ENCODE measurements at places on chromosomes 3 and 15. TPM values are rescaled to one million over a fixed set of nuclear protein-coding genes. Genes with fewer than 3 reads are reported as not detected.

Gene CYP1A1
- total RNA-seq, result not detected

Gene SAMD7
- 0.12 TPM for total RNA-seq

DNA sequence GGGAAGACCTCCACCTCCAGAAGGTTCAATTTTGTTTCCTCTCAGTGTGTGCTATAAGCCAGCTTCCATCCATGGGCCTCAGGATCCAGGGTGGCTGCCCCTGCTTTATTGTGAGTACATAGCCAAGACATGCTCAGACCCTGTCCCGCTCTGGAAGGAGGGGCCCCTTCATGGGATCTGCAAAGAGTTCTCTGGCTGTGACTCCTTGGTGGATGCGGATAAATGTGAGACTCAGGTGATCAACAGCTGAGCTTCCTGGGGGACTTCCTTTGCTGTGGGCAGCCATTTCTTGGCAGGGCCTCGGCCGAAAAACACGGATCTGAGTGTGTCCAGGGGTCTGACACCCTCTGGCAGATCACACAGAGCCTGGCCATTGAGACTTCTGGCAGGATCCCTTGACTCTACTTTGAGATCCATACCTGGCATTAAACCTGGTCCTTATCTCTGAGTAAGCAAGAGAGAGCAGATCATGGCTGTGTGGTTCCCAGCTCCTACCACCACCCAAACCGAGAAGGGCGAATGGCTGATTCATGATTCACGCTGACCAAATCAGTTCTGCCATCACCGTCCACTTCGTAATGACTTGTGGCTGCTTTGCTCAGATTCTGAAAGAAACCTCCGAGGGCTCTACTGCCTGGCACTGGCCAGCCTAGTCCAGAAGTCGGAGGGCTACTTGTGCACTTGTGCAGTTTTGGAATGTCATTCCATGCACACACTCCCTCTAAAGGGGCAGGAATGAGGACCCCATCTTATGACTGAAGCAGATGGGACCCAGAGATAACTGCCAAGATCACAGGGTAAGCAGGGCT lies 68.1 kb downstream of the SENP2 start:
- no peaks in the 10 kb centered on the region for H3K27me3 ChIP-seq
- no peak overlapping the region for H3K4me3 ChIP-seq
- DNase-seq, result no peak
- H3K27ac ChIP-seq, result no peak overlapping the region
- no peaks in the 10 kb centered on the region for H3K36me3 ChIP-seq

Gene CFAP161
- total RNA-seq, result not detected

Gene UTS2B
- 1.5 TPM for total RNA-seq

Gene PCNP
- 156 TPM for total RNA-seq

DNA sequence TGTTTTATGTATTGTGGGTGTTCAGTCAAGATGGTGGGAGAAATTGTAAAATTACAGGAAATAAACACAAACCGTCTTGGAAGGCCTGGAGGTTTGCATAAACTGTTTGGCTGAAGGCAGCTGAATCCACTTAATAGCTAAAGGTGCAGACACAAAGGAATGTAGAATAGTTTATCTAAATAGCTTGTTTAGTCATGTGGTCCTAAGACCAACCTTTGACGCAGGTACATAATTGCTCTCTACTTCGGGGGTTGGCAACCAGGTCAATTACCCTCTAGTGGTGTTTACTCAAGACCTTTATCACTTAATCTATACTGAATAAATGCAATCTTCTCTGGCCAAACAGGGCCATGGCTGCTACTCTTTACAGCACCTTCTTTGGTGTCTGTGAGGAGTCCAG lies 502.8 kb downstream of the IGSF11 start:
- no peaks in the 10 kb centered on the region for H3K4me1 ChIP-seq
- no peak overlapping the region for H3K4me3 ChIP-seq
- no peaks in the 10 kb centered on the region for H3K27me3 ChIP-seq
- H3K27ac ChIP-seq, result no peak overlapping the region
- H3K36me3 ChIP-seq, result no peaks in the 10 kb centered on the region

Gene POPDC2
- total RNA-seq, result 6.0 TPM

GRCh38 chr3:170864525-170865208 lies 5.3 kb downstream of the RPL22L1 start:
- peaks cover 27% of the 10 kb centered on the region for H3K4me1 ChIP-seq
- no peak for DNase-seq
- no peak overlapping the region for H3K27ac ChIP-seq
- peaks cover 13% of the 10 kb centered on the region for H3K36me3 ChIP-seq
- no peak overlapping the region for H3K4me3 ChIP-seq

DNA sequence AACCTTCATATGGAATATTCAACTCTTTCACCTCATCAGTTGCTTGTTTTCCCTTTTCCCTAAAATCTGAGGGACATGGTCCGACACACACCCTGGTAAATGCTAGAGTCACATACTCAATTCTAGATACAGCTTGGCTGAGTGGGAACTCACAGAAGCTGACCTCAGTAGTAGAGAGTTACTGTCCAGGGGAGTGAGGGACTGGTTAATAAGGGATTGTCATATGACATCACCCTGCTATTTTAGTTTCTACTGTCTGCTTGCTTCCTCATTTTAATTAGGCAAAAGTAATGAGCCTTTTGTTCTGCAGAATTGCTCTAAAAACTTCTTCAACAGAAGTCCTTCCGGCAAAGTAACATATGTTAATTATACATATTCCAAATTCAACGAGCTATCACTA lies 244.5 kb downstream of the ZIC4 start:
- no peak overlapping the region for H3K27ac ChIP-seq
- no peak overlapping the region for H3K4me3 ChIP-seq
- H3K36me3 ChIP-seq, result no peaks in the 10 kb centered on the region
- no peaks in the 10 kb centered on the region for H3K27me3 ChIP-seq

GRCh38 chr3:71228156-71228866 lies 355.2 kb downstream of the FOXP1 start:
- no peaks in the 10 kb centered on the region for H3K27me3 ChIP-seq
- H3K4me3 ChIP-seq, result no peak overlapping the region

GRCh38 chr3:7565574-7565973 lies 704.7 kb downstream of the GRM7 start:
- no peaks in the 10 kb centered on the region for H3K4me1 ChIP-seq
- no peak overlapping the region for H3K4me3 ChIP-seq
- no peaks in the 10 kb centered on the region for H3K27me3 ChIP-seq
- no peak overlapping the region for H3K27ac ChIP-seq
- no peaks in the 10 kb centered on the region for H3K36me3 ChIP-seq

Gene CRABP1
- not detected for total RNA-seq
